ENCODE measurements at places on chromosomes 3 and 15.

GRCh38 chr15:92914768-92915221 lies 14.7 kb downstream of the CHD2 start:
- DNase-seq, result no peak

GRCh38 chr15:65411465-65412071 lies 11.2 kb downstream of the IGDCC4 start:
- DNase-seq, result no peak

- no peak for DNase-seq
Observed at GRCh38 chr3:72421126-72421525, 427.1 kb downstream of the SHQ1 start.

GRCh38 chr3:37467761-37468160 lies 293.4 kb upstream of the LRRFIP2 start:
- no peak for DNase-seq

DNA sequence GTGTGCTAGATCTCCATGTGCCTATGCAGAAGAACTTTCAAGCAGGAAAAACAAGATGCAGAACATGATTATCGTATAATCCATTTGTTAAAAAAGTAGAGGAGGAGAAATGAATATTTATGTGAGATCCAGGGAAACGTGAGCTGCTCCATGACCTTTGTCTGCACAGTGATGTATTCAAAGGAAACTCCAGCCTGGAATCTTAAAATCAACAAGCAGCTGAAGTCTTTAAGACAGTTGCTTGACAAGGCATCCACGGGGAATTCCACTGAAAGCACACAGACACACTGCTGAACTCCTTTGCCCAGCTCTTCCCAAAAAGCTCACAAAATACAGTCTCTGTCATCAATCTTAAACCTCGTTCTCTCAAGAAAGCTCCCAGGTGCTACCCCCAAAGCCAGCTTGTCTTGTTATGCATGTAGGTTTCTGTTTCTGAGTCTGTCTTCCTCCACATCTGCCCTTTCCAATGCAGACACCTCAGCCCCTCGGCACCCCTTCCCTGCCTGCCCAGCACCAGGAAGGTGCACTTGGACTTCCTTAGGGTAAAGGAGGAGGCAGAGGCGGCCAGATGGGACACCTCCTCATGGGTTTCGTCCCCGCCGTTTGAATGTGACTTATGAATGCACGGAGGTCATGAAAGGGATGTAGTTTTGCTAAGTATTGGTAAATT lies 28.7 kb downstream of the LRRK1 start:
- no peak for DNase-seq

- DNase-seq, result no peak
Observed at GRCh38 chr15:48861813-48862431, 16.0 kb upstream of the EID1 start.

GRCh38 chr3:73784686-73785392 lies 160.1 kb upstream of the PDZRN3 start:
- no peak for DNase-seq

DNA sequence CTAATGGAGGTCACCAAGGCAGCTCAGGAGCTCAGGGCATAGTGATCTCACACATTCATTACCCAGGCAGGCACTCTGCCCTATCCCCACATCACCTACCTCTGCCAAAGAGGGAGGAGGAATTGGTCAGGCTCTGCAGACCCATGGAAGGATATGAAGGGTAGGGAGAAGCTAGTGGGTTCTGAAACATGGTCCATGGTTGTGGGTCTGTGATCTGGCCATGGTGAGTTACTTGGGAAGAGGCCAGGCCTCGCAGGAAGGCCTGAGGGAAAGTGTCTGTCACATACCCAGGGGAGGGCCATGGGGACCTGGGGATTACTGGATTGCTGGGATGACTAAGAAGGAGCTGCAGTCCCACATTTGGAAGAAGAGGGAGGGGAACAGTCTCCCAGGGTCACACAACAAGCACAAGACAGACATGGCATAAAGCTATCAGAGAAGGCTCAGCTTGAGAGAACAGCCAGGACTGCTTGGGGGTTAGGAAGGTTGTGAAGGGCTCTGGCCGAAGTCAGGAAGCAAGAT lies 1.4 kb upstream of the PRSS50 start:
- DNase-seq, result no peak

DNA sequence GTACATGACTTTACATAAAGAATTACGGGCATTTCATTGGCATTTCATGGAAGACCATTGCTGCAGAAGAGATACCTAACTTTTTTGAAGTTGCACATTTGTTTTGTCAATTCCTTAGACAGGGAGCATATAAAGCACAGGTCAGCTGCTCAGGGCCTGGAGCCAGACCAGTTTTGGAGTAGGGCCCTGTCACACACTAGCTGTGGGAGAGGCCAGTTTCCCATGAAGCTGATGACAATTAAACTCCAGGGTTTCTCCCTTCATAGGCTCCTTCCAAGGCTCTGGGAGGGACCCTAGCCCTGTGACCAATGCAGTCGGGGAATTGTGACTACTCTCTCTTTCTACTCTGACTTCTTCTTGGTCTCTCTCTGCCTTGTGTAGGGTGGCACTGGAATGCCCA lies 107.3 kb upstream of the SELENOK start:
- DNase-seq, result no peak

DNA sequence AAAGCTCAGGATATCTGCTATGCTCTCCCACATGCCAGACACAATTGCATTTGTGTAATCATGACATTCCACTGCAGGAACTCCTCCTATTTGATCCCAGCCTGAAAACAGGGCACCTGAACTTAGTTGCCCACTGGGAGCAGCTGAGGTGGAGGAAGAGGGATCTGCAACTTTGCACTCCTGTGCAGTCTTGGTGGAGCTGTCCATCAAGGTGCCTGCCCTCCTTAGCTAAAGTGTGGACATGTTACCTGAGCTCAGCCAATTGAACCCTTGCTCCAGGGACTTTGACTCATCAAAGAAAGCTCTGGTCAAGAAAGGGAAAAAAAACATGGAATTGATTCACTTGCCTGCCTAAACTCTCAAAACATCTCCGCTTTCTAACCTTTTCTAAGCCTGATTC lies 33.3 kb upstream of the TUBGCP5 start:
- no peak for DNase-seq

- no peak for DNase-seq
Observed at GRCh38 chr15:63514531-63514943, 10.1 kb downstream of the USP3 start.

DNA sequence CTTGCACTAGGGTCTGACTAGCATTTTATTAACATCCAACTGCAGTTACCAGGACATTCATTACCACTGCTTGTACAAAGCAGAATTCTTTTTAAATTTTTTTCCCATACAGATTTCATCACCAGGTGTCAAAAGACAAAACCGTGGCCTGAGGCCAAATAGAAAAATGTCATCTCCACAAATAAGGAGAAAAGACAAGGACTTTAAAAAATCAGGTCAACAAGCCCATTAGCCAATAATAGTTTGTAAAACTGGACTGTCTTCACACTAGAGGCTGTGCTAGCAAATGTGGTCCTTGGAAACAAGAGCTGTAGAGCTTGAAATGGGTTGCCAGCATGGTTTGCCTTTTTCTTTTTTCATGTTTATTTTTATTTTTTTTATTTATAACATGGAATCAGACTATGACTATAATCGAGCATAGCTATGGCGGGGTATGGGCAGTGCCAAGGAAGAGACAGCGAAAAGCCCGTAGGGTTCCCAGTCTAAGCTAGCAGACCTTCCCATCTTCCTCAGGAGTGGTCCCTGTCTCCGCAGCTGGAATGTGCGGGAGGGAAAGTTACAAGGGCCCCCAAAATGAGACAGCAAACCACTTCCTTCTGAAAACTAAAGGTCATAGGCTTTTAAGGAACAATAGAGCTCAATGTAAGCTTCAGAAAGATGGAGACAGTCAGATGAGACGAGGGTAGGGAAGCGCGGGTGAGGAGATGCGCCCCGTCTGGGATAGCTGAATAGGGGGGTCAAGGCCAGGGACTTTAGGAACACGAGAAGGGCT lies 1.5 kb downstream of the PTPN9 start:
- no peak for DNase-seq

DNA sequence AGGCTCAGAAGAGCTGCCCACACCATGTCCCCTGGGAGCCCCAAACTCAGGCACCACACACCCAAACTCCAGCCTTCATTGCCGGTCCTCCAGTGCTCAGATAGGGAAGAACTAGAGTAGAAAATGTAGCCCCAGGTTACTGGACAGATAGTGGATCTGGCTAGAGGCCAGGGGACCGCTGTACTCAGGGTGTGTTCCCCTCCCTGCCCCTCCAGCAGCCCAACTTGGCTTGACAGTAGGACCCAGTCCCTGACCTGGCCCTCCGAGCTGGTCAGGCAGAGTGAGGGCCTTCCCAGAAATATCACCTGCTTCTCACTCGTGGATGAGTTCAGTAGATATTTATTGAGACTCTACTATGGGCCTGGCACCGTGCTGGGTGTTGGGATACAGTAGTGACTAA lies 100.0 kb downstream of the CORO2B start:
- peak; percentile 19 for DNase-seq

DNA sequence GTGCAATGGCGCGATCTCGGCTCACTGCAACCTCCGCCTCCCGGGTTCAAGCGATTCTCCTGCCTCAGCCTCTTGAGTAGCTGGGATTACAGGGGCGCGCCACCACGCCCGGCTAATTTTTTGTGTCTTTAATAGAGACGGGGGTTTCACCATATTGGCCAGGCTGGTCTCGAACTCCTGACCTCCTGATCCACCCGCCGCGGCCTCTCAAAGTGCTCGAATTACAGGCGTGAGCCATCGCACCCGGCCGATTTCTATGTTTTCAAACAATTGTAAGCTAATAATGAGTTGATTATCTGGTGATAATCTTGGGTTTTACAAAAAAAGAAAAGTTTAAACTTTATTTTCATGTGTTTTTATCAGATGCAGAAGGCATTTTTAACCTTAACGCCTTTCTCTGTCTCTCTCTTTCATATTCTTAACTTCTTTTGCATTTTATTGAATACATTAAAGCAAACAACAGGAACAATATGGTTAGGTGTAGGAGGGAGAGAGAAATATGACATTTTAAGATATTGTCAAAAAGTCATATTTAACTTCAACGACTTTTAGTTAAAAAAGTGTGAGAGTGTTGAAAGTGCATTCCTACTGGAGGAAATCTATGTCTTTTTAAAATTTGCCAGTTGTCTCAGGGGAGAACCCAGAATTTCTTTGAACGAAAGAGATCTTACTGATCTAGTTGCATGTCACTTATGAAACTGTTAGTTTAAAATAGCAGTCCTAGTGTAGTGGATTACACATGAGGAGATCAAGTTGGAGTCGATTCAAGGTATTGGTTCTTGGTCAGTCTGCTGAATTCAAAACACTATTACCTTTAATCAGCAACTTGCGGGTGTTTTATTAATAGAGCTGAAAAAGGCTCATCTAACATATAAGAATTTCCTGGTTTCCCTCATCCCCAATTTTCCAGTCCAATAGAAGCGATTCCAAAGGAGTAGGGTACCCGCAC lies 3.4 kb upstream of the MEIS2 start:
- no peak for DNase-seq

DNA sequence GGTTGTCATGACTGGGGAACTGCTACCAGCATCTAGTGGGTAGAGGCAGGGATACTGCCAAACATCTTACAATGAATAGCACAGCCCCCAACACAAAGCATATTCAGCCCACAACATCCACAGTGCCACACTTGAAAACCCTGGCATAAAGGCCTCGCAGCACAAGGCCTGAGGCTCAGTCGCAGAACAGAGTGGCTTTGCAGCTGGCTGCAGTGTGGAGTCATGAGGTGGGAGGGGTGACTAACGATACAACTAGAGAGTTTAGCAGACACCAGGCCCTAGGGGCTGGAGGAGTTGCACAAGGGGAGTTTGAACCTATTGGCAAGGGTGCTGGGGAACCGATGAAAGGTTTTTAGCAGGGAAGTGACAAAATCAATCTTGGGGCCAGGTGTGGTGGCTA lies 32.1 kb downstream of the GRK7 start:
- no peak for DNase-seq

DNA sequence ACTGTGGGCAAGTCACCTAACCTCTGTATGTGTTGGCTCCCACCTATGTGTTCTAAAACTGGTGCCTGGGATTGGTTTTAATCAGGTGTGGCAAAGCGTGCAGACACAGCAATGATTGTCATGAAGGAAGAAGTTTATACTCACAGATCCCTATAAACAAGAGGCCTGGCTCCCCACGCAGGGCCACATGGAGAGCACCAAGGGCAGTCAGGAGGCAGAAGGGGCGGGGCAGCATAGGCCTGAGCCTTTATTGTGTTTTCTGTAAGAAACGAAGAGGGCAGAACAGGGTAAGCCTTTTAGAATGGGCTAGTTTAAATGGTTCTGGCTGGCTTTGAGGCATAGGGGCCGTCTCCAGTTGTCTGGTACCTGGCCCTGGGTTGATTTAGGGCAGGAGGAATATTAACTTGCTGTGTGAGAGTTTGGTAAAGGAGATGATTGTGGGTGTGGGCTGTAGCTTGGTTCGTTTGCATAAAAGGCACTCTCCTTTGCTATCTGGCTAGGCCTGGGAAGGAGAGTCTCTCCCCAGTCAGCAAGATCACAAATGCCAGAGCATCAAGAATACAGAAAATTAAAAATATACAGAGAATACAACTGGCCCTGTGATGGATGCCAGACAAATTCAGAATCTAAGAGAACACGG lies 2.2 kb upstream of the FBXW12 start:
- no peak for DNase-seq

GRCh38 chr3:12472796-12473195 lies 11.5 kb upstream of the TSEN2 start:
- no peak for DNase-seq

- DNase-seq, result no peak
Observed at GRCh38 chr15:77644543-77645247, 12.0 kb upstream of the LINGO1 start.

DNA sequence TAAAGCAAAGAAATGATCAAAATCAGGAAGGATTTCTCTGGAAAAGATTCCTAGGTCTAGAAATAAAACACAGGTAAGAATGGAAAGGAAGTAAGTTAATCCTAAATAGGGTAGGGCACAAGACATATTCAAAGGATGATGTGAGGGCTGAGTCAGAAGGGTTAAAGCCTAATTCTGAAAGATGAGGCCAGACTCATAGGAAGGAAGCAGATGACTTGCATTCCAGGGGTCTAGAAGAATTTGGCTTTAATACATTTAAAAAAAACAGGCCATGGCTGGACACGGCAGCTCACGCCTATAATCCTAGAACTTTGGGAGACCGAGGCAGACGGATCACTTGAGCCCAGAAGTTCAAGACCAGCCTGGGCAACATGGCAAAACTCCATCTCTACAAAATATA lies 3.2 kb downstream of the SSR3 start:
- DNase-seq, result no peak

- DNase-seq, result no peak
Observed at GRCh38 chr3:197083486-197083885, 53.9 kb upstream of the MELTF start.

DNA sequence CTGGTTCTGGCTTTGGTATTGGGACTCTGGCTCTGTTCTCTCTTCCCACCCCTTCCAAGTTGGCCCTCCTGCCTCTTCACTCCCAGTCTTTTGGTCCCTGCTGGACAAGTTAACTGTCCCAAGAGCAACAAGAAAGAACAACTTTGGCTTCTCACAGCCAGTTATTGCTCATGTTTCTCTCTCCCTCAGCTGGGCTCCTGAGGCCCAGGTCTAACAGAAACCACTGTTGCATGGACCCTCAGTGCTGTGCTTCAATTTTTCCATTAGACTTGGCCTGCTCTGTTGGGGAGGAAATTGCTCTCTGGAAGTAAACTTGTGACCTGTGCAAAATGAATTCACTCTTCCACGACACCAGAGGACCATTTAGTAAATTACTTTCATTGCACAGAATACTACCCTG lies 64.5 kb downstream of the CHST2 start:
- DNase-seq, result no peak
